DMS53 (cell line): ENCODE measurements at places on chromosomes 11 and 22.

- no peak for DNase-seq
These were observed 72.2 kb upstream of the TSPAN18 start for GRCh38 chr11:44654596-44654995.

- no peak for DNase-seq
These were observed 86.2 kb downstream of the UBASH3B start for GRCh38 chr11:122741613-122742300.

DNA sequence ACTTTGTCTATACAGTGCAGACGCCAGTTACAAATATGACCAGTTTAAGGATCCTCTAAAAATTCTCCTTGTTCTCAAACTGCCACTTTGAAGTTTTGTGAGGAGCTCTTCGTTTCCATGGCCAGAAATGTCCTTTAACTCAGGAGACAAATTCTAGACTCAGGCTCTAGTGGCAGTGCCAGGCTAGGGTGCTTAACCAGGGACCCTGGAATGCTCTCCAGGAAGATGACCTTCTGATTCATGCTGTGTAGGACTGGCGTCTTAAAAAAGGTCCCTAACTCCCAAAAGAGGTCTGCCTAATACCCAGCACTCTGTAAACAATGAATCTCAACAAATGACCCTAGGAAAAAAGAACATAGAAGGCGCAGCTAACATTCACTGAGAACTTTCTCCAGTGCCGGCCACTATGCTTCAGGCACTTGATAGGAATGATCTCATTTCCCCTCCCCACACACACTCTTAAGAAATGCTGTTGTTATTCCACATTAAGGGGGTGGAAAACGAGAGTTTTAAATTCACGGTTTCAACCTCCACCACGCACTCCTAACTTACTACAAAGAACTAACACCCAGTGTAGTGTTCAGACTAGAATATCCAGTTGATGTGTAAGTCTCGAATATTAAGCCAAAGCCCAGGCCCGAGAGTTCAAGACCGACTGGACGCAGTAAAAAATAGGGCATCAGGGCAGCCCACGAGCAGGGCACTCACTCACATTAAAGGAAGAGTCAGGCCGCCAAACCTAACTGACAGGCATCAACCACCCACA lies 747 bp downstream of the NXF1 start:
- DNase-seq, result peak; percentile 62

DNA sequence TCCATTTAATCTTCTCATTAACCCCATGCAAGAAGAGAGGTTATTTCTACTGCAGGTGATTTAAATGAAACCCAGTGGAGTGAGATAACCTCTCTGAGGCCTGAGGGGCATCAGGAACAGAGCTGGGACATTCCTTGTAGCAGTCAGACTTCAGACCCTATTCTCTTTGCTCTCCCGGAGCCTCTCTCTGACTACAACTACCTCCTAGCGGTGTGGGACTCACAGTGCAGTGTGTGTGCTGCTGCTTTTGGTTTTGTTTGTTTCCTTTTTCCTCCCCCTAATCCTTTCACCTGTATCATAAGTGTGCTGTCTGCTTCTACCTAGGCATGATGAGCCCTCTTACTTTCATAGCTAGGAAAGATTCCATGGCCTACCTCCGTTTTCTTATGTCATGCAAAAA lies 769.6 kb downstream of the NTM start:
- DNase-seq, result peak; percentile 30

- no peak for DNase-seq
These were observed 10.0 kb downstream of the RPL3 start for GRCh38 chr22:39309364-39309861.

GRCh38 chr11:2912498-2912897 lies 16.7 kb downstream of the PHLDA2 start:
- peak; percentile 99 for DNase-seq

GRCh38 chr22:31102441-31103081 lies 4.8 kb downstream of the SELENOM start:
- DNase-seq, result no peak

DNA sequence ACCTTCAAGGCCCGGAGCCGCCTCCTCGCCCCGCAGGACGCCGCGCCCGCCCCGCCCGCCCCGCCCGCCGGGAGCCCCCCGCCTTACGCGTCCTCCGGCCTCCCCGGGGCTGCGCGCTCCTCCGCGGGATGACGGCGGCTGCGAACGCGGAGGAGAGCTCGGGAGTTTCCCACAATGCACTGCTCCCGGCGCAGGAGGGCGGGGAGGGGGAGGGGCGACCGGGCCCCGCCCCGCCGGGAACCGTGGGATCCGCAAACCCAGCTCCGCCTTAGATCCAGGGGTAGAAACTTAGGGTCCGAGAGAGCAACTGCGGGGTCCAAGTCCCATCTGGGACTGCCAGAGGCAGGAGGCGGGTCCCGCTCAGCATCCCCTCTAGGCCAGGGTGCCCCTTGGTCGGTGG lies at the start of gene CEND1:
CEND1 (minus strand) TSS at position 148 of the 400 bp plus-strand sequence. CDS start 1,514 bp downstream, outside the sequence.
- DNase-seq, result peak; percentile 79

GRCh38 chr11:64681171-64681570 lies 41.8 kb downstream of the NRXN2 start:
- no peak for DNase-seq

DNA sequence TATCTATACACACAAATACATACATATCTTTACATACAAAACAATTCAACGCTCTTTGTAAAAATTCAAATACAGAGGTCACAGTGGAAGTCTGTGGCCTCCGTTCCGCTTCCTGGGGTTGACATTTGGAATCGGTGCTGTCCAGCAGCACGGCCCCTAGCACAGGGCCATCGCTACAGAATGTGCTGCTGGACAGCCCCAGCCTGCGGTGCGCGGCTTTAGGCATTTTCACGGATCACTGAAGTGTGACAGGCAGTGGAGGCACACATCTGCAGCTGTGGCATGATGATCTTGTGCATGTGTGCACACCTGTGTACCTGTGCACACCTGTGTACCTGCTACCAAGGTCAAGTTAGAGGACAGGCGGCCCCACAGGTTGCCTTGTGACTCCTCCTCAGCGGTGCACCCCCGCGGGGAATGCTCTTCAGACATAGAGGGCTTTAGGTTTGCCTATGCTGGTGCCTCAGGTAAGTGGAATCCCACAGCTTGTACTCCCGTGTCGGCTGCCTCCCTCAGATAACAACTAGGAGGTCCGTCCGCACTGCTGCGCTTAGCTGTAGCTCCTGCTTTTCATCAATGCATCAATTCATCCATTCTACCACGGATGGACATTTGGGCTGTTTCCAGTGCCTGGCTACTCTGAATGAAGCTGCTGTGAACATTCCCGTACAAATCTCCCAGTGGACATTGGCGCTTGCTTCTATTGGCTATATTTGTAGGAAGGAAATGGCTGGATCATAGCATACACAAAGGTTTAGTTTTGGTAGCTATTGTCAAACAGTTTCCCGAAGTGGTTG lies 29.9 kb downstream of the GAL start:
- peak; percentile 40 for DNase-seq

- DNase-seq, result no peak
These were observed 47.0 kb downstream of the RCN1 start for GRCh38 chr11:32137869-32138268.

DNA sequence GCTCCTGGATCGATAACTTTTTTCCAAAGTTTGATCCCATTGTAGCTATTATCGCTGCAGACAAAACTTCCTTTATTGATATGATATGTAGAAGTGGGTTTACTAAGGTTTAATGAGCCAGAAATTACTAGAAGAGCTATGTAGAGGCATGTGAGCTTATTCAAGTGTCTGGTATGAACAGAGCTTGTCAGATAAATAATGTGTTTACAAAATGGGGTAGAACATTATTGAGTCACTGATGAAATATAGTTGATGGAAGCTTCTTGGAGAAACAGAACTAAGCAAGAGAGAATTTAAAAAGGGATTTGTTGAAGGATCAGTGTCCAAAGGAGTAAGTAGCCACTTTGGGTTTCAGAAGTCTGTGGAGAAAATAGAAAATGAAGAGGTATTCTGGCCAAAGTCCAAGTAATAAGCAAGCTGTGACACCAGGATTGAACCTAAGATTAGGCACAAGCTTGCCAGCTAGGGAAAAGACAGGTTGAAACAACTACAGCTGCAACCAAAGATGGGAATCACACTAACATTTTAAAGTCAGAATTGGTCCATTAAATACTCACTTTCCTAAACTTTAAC lies 104.3 kb downstream of the MAML2 start:
- no peak for DNase-seq

GRCh38 chr11:65454311-65454695 lies 31.7 kb downstream of the NEAT1 start:
- DNase-seq, result no peak

- peak; percentile 1 for DNase-seq
These were observed 62.9 kb upstream of the PRODH start for GRCh38 chr22:18999008-18999407.

- no peak for DNase-seq
These were observed 86.4 kb upstream of the PICALM start for GRCh38 chr11:86155200-86155844.

DNA sequence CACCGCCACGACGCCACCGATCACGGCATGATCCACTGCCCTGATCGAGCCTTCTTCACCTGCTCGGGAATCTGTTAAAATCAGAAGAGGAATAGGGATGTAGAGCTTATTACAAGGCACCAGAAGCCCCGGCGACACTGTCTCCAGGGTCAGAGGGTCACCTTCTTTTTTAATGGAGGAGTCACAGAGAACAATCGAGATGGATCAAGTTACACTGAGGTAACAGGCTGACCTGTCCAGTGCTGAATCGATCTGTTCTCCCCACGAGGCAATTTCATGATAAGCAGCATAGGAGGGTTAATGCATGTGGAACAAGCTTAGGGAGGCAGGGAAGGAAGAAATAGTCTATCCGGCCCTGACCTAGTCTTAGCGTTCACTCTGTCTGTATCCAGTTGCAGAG lies 325.5 kb downstream of the CADM1 start:
- no peak for DNase-seq

DNA sequence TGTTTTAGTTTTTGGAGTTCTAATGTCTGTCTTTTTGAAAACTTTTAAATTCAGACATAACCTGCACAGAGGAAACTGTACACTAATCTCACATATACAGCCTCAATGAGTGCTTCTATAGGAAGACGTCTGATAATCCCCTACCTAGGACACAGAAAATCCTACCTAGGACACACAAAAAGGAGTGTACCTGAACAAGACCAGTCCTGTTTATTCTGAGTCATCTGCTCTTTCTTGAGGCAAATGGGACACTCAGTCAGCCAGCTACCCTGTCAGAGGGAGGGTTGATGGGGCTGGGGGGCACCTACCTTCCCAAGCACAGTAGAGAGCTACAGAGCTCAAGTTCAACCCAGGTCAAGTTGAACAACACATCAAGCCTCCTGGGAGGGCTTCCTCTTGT lies 346.6 kb upstream of the NCAM1 start:
- DNase-seq, result no peak

GRCh38 chr11:12787847-12788246 lies 113.6 kb downstream of the TEAD1 start:
- no peak for DNase-seq

DNA sequence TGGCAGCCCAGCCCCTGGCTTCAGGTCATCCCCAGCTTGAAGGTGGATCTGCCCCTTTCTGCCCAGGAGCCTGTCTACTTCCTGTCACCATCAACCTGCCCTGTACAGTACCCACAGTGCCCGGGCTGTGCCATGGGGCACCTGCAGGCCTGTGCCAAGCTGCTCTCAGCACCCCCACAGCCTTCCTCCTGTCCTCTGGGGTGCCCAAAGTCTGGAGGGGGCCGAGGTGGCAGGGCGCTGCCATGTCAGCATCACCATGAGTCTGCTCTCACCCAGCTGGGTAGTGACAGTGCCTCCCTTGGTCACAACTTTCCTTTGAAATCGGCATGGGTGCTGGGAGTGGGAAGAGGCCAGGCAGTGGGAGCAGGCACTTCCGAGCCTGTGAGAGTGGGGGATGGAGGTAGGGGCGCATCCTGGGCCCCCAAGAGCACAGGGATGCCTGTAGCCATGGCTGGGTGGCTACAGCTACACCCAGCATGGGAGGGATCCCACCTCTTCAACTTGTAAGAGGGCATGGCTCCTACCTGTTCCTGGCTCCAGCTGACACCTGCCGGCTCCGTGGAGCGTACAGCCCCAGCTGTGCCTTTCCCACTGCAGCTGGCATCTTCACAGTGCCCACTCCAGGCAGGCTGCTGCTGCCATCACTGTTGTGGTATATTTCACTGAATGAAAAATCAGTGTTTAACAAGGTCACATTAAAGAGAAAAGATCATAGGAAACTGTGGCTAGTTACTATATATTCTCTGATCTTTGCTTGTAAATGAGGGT lies 42.9 kb downstream of the RNF169 start:
- no peak for DNase-seq

- peak; percentile 84 for DNase-seq
These were observed 77.3 kb downstream of the SCN3B start for GRCh38 chr11:123577081-123577598.

GRCh38 chr22:39209756-39210155 lies 35.0 kb downstream of the PDGFB start:
- DNase-seq, result peak; percentile 99

DNA sequence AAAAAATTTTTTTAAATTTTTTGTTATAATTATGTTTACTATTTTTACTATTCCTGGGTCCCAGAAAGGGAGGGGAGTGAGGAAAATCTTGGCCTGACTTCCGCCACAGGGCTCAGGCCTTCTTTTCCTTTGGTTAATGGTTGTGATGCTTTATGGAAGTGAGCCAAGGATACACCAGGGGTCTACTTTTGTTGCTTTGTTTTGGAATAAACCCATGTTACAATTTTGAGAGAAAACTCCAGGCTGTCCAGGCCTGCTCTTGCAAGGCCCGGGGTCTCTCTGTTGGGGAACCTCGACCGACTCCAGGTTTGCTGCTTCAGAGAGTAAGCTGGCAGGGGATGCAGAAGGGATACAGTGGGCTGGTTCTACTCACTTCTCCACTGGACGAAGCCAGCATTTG lies 84.7 kb downstream of the ABTB2 start:
- no peak for DNase-seq

- DNase-seq, result peak; percentile 90
These were observed 4.8 kb downstream of the KIAA0930 start for GRCh38 chr22:45235851-45236342.

DNA sequence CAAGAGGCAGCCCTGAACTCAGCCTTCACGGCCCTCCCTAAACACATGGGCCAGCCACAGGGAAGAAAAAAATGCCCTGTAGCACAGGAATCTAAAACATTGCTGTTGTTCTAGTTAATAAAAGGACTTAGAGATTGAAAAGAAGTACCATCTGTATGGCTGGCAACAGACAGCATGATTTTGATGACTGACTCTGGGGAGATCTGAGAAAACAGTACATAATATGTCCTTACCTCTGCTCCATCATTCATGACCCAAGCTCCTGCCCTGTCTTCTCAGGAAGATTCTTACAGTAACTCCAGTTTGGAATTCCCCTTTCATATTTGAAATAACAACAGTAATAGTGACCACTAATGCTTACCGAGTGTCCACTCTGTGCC lies 244.2 kb downstream of the ETS1 start:
- no peak for DNase-seq

- DNase-seq, result peak; percentile 91
These were observed 165.6 kb downstream of the SHANK2 start for GRCh38 chr11:71086687-71087258.
